Muscle of leg (tissue), 16 donors: ENCODE measurements at places on chromosomes 11 and 22. TPM values are rescaled to one million over a fixed set of nuclear protein-coding genes. Genes with fewer than 3 reads are reported as not detected.

GRCh38 chr22:37632174-37633088 lies 7.0 kb upstream of the SH3BP1 start:
- peak; percentile 57 for DNase-seq

DNA sequence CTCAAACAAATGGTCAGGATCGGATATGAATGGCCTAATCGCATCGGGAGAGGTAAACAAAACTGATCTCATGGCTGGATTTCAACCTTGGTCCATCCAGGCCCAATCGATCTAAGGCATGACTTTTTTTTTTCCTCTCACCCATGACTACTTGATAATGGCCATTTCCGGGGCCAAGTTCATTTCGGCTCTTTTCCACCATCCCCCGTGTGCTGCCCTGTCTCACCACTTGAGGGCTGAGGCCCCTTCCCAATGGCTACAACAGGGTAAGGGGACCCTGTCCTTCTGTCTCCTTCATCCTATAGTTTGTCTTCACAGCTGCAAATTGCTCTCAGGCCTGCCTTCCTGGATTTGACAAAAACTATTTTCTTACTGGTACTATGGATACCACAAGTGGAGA lies 26.7 kb downstream of the GRAP2 start:
- DNase-seq, result no peak

DNA sequence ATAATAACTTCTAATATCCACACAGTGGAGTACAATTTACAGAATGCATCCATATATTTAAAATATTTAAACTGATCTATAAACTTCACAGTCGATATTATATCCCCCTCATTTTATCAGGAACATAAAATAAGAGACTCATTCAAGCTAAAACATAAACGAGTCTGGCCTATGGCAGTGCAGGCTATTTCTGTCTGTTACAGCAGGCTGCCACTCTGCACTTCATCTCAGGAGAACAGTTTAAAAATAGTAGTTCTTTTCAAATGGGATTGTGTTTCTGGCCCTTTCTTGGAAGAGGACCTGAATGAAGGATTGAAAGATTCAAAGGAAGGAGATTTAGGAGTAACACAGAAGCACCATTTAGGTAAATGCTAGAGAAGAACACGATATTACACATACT lies 915.7 kb downstream of the NTM start:
- DNase-seq, result no peak

GRCh38 chr11:10456519-10456918 lies 1.5 kb downstream of the AMPD3 start:
- peak; percentile 76 for DNase-seq

- no peak for DNase-seq
Measured at GRCh38 chr22:47059076-47059475, 296.6 kb downstream of the TBC1D22A start.

The SLC22A9 gene
- not detected for total RNA-seq

The IGSF9B gene
- 8.1 TPM for total RNA-seq
